Activated T-helper 1 cell treated with Interleukin-2 at 50 U/mL for 16 hours (primary cell): ENCODE measurements at places on chromosomes 7 and 10.

DNA sequence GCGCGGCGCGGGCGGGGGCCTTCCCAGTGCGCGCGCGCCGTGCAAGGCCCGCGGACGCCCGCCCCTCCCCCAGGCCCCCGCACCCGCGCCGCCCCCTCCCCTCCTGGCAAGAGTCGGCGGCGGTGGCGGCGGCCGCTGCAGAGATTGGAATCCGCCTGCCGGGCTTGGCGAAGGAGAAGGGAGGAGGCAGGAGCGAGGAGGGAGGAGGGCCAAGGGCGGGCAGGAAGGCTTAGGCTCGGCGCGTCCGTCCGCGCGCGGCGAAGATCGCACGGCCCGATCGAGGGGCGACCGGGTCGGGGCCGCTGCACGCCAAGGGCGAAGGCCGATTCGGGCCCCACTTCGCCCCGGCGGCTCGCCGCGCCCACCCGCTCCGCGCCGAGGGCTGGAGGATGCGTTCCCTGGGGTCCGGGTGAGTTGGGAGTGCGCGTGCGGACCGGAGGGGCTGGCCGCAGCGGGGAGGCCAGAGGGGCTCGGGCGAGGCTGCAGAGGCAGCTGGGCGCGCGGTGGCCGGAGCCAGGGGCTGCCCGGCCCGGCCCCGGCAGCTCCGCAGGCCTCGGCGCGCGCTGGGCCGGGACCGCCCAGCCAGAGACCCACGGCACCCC, at the start of gene BMPR1A:
Gene BMPR1A (plus strand): TSS at position 109 of the 602 bp plus-strand sequence. CDS start 119,400 bp downstream, outside the sequence.
- no peak for DNase-seq

DNA sequence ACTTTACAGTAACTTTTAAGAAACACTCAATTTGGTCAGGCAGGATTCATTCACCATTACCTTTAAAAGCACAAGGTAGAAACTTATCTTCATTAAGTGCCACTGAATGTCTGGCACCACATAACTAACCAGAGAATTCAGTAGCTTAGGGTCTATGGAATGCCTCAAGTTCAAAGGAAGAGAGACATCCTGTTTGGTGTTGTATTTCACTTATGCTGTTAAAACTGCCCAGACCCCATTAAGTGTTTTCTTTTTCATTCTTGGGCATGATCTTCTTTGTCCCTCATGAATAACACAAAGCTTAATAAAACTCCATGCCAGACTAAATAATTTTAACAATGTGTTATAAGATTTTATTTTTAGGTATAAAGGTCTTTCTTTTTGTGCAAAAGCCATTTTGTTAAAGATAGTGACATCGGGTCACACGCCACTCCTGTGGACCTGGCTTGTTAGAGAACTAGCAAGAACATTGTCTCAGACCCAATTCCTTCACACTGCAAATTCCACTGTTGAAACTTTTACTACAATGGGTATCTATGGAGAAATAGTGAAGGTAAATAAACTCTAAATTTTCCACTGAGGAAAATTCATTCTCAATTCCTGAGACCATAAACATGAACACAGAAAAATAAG, 221.0 kb downstream of the TWIST1 start:
- DNase-seq: no peak

- no peak for DNase-seq
These were observed 1139.9 kb upstream of the LRRN3 start for GRCh38 chr7:109950821-109951564.

DNA sequence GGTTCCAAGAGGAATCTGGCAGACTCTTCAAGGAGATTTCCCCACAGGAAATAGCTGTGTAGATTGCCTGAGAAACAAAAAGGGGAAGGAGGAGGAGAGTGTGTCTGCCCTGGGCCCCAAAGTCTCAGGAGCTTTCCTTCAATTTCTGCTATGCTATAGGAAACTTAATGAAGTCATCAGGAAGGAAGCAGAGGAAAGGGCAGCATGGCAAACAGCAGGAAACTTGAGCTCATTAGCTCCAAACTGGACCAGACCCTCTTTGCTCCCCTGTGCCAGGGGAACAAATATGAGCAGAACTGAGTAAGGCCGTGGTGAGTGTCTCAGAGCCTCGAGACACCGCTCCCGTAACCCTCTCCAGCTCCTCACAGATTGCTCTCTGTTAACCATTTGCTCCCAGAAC, 4.8 kb upstream of the KCNIP2 start:
- no peak for DNase-seq

DNA sequence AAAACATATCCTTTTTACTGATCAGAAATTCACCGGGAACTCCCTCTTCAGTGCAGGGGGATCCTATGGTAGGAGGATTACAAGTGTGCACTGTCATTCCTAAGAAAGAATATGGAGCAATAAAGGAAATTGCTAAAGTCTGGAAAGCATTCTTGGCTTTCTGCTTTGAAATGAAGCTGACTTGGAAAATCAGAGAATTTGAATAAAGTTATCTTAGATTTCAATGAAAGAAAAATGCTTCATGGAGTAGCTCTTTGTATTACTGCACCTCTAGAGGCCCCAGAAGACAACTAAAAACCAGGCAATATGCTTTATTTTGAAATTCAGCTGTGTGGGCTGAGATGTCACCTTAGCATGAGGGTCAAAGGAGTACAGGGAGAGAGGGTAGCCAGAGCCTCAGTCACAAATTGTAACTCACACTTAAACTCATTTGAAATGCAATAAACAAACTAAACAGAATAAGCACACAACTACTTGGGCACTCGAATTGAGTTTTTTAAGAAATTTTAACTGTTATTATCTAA, 102.5 kb downstream of the IMMP2L start:
- no peak for DNase-seq

DNA sequence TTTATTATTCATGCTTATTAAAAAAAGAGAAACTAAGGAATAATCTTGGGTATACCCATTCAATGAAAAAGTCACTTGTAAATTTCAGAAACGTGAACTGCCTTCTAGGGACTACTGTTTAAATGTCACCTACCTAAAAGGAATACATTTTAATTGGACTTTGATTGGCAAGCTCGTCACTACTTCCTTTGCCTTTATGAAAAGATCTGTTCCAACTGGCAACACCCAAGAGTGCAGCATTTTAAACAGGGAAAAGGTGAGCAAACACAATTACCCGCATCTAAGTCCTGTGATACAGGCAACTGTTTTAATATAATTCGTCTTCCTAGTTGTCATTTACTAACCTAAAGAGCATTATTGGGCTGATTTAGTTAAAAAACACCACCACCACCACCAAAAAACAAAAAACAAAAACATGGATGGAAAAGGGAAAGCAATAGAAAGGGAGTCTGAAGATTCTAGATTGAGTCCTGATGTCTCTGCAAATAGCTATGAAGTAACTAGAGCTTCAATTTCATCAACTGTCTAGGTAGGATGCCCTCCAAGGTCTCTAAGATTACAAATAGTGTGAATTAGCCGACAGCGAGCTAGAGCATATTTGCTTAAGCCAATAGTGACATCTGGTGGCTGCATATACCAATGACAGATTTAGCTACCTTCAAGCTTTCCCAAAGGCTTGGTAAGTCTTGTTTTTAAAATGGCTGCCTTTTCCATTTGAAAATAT, 33.8 kb upstream of the ICA1 start:
- DNase-seq: no peak

GRCh38 chr7:26038201-26038990, 113.6 kb upstream of the NFE2L3 start:
- no peak for DNase-seq

GRCh38 chr7:124700655-124701054, 64.9 kb downstream of the GPR37 start:
- DNase-seq: no peak

GRCh38 chr7:129464194-129464593, 30.0 kb downstream of the STRIP2 start:
- DNase-seq: no peak

- DNase-seq: no peak
These were observed 1.9 kb downstream of the PLA2G12B start for GRCh38 chr10:72952642-72953158.

DNA sequence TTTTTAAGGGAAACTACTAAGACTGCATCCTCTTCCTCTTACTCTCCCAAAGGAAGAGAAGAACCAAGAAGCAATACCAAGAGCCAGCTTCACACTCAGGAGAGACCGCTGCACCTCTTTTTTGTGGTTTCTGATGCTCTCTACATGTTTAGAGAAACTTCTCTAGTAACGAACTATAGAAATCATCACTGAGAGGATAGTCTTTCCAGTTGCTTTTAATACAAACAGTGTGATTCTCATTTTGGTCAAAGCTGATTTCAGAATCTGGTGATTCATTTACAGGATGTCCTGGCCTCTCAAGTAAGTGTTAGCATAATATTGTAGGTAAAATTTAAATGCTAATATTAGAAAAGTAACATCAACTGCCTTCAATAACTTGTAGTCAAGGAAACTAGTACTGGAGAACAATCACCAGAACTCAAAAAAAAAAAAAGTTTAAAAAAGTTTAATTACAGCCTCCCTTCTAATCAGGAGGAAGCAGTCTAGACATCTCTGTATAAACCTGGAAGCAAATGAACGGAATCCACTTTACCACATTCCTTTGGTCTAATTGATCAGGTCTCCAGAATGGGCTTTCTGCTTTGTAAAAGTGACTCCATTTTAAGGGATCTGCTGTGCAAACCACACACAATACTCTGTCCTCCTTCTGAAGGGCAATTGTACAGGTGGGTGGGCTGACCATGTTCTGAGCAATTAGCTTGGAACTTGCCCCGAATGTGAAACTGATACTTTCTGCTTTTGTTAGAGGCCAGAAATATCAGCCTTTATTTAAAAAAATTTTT, 3.0 kb downstream of the LAMB1 start:
- DNase-seq: no peak

DNA sequence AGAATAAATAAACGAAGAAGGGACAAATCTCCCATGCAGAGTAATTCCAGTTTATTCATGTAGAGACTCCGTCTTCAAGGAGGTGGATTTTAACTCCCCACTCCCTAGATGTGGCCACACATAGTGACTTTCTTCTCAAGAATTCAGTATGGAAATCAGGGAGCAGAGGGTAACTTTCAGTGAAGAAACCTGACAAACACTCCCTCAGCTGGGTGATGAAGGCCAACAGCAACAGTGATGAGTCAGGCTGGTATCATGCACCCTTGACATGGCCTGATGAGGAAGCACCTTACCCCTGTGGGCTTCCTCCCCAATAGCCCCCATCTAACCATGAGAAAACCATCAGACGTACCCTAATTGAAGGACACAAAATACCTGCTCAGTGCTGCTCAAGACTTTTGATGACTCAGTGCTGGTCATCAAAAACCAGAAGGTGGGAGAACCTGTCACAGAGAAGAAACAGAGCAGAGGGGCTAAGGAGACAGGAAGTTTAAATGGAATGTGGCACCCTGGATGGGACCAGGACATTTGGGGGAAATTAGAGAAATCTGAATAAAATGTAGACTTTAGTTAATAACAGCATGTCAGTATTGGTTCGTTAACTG, 50.6 kb downstream of the ADAMTS14 start:
- no peak for DNase-seq

DNA sequence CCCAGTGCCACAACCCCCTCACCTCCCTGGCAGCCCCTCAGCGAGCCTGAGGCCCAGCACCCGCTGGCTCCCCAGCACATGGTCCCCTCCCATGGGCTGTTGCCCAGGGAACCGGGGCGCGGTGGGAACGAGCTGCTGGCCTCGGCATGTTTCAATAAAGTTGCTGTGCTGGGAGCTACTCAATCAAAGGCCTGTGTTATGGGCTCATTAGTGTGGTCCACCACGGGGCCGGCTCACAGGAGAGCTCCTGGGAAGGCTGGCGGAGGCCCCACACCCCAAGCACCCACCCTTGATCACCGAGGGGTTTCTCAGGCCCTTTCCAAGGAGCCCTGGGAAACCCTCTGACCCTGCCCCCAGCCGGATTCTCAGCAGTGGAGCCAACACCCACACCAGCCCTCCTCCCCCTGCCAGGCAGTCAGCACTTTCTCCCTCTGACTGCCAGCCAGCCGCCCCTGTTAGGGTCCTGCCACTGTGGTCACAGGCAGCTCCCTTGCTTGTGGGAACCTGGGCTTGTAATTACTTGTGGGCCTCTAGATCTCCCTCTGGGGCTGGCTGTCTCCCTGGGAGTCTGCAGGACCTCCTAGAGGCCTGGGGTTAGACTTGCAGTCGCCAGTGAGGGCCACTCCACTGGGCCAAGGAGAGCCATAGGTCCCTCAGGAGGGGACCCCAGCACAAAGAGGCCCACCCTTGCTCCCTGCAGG, 24.8 kb upstream of the TRIM8 start:
- no peak for DNase-seq

GRCh38 chr7:154837087-154837486, 165.8 kb downstream of the PAXIP1 start:
- DNase-seq: no peak

DNA sequence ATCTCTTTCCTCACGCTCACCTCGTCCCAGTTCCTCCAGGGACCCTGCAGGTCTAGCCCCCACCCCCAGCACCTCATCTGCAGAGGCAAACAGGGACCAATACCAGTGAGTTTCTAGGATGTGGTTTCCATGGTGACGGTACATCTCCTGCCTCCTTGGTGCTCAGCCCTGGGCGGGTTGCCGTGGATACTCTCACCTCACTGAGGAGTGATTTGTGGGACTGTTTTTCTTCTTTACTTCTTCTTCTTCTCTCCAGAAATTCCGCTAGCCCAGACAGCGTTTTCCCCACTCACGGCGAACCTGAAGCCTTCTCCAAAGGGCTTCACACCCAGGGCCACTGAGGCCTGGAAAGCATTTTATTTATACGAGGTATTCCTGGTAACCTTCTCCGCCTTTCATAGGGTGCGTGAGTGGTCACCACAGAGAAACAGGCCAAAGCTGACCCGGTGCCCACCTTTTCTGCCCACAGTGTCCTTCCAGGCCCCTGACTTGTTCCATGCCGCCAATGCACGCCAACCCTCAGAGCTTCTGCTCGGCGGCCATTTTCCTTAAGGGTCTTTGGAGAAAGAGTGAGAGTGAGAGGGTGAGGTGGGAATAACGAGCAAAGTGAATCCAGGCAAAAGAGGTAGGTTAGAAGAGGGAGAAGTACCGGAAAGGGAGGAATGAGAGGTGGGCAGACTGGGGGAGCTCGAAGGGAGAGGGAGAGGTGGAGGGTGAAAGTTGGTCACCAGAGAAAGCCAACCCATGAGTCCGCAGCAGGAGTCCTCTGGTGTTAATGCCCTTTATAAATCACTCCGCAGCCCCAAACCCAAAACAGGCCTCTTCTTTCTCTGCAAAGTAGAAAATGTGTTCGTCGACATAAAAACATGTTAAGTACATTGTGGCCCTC, 15.5 kb downstream of the FAM241B start:
- no peak for DNase-seq

DNA sequence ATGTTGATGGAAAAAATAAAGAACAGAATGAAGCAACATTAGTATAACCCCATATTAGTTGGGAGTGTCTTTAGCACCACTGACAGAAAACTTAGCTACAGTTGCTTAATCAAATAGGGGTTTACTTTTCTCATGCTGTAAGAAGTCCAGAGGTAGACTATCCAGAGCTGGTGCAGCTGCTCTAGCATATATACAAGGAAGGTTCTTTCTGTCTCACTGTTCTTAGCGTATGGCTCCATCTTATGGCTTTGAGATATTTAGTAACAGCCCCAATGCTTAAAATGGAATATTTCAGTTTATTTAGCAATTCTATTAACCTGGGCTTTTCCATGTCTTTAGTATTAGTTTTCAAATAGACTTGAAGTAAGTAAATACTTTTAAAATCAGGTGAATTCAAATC, 15.2 kb upstream of the WNT2 start:
- no peak for DNase-seq

GRCh38 chr10:116960066-116960776, 44.8 kb downstream of the SHTN1 start:
- no peak for DNase-seq
